Nucleus accumbens (tissue), 56 donors: ENCODE measurements at places on chromosomes 7 and 10.

DNA sequence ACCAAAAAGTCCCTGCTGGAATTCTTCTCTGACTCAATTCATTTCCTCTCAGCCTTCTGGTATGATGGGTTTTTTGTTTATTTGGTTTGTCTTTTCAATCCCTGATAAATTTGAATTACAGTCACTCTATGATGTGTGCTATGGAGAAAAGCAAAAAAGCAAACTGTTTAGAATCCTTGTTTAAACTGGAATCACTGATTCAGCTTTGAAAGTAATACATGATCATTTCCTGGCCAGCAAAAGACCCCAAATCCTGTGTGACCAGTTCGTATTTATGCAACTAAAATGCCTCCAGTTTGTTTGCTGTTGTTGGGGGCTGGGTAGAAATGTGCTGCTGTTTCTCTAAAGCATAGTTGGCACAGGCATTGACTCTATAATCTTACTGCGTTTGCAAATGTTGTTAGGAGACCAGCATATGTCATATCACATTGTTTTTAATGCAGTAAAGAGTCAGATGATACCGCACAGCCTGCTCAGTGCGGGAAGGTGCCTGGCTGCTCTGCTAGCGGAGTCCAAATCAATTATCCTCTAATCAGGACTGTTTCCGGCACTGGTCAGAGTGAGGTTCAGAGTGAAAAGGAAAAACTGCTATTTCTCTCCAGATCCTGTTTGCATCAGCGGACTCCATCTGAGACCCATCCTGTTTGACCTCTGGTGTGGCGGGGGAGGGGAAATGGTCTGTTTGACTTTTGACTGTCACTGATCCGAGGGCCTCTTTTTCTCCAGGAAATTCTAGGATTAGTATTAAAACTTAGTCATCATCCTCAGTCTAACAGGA is 40.6 kb upstream of the ADD3 start:
- DNase-seq, result no peak

- DNase-seq, result no peak
Measured at GRCh38 chr10:5293691-5294550, 70.8 kb upstream of the UCN3 start.

- no peak for DNase-seq
Measured at GRCh38 chr7:116963234-116963633, 9.9 kb downstream of the ST7 start.

- DNase-seq, result no peak
Measured at GRCh38 chr10:8034466-8035005, 20.0 kb upstream of the GATA3 start.

DNA sequence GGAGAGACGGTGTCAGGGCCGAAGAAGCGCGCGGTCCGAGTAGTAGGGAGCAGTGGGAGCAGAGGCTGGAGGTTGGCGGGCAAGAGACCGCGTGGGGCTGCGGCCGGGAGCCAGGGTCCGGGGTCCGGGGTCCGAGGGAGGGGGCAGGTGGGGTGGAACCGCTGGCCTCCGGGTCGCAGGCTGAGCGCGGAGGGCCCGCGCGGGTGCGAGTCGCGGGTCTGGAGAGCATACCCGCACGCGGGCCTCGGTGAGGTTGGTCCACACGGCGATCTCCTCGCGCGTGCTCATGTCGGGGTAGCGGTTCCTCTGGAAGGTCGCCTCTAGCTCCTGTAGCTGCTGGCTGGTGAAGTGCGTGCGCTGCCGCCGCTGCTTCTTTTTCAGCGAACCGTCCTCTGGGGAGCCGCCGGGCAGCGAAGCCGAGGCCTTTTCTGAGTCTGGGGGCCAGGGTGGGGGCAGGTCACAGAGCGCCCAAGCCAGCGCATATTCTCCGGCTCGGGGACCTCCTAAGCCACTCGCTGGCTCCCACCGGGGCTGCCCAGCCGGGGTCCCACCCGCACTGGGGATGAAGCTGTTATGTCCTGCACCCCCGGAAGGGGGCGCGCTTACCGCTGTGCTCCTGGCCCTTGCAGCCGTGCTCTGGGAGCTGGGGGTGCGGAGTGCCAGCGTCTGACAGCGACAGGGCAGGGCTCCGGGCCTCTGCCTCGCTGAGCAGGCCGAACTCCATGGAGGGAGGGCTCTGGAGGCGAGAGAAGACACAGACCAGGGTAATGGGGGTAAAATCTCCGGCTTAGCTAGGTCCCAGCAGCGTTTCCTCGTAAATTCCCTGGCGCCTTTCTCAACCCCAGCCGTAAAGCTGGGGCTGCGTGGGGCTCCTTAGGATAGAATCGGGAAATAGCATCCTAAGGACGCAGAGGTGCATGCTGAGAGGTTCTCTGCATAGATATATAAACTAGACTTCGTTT is 5.5 kb downstream of the ELOVL3 start:
- no peak for DNase-seq

GRCh38 chr7:13257661-13258060 is 570.2 kb downstream of the ARL4A start:
- no peak for DNase-seq

DNA sequence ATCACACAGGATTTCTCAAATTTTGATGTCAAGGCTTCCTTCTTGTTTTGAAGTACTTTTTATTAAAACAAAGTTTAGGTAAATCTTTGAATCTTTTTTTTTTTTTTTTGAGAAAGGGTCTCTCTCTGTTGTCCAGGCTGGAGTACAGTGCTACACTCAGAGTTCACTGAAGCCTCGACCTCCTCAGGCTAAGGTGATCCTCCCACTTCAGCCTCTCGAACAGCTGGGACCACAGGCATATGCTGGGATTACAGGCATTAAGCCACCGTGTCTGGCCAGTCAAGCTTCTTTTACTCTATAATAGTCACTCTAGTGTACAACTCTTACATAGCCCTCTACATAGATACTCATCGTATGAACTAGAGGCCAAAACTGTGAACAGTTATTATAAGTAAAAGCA is 3.4 kb downstream of the RUFY2 start:
- no peak for DNase-seq

GRCh38 chr10:117419921-117420320 is 44.7 kb upstream of the PDZD8 start:
- no peak for DNase-seq

DNA sequence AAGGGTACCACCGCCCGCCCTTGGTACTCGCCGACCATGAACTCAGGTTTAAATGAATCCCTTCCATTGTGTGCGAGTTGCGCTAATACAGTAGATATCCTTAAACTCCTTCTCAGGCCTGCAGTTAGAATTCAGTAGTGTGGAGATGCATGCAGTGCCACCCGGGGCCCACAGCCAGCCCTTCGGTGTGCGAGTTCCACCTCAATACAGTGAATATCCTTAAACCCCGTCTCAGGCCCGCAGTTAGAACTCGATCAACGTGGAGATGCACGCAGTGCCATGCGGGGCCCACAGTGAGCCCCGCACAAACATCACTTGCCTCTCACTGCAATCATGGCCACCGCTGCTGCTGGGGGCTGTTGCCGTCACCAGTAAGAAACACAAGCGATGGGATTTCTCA is 261.9 kb downstream of the MAD1L1 start:
- DNase-seq, result no peak

GRCh38 chr7:8724080-8724718 is 290.8 kb downstream of the NXPH1 start:
- no peak for DNase-seq

DNA sequence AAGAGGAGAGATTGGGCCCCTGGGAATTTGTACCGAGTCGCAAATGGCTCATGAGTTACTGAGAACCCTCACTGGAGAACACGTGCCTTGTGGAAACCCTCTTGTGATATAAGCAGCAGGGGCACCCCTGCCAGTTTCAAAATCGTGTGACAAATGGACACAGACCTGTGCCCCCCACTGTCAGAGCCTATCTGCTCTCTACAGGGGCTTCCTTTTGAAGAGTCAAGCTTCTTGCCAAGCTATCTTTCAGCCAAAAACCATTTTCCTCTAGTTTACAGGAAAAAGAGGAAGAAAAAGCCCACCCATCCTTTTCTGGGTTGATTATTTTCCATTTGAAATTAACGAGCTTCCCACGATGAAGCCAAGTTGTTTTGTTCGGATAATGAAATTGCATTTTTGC is 64.1 kb upstream of the MPP7 start:
- no peak for DNase-seq

DNA sequence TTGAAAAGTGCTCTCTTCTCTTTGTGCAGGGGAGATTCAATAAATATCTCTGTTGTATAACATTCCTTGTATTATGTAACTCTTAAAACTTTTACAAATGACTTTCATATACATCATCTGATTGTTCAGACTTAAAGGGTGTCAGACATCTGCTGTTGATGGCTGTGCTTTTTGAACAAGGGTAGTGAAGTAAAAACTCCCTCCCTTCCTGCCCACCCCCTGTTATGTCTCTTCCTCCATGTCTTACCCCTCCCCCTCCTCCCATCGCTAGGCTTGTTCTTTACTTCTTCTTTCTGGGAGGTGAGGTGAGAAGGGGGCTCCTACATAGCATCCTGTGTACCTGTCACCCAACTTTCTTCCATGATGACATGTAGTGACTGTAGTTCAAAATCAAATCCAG is 23.4 kb upstream of the ABCB4 start:
- DNase-seq, result no peak

DNA sequence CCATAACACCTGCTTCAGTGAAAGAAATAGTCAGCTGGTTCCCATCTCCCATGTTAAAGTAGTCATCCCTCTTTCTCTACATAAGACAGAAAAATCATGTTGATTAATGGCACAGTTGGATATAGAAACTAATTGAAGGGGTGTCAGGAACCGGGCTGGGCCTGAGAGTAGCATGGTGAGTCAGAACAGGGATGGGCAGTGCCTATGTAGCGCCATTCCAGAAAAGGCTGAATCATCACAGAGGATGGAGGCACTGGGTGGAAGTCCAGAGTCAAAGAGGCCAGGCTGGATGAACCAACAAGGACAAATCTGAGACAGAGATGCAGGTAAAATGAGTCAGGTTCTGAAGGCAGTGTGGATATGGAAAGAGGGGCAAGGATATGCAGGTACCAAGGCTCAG is 201.2 kb downstream of the LHFPL3 start:
- DNase-seq, result no peak

DNA sequence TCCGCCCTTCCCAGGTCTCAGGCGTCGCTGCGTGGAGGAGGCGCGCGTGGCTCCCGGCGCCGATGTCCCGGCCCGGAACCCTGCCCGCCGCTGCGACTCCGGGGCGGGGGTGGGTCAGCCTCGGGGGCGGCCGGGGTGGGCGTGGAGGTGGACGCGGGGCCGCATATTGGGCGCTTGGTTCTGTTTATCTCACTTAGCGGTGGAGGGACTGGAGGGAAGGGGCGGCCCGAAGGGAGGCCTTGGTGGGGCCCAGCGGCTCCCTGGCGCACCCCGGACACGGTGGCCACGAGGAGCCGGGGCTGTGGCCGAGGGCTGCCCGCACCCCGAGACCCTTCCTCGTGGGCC is 8.6 kb downstream of the UNCX start:
- DNase-seq, result no peak

DNA sequence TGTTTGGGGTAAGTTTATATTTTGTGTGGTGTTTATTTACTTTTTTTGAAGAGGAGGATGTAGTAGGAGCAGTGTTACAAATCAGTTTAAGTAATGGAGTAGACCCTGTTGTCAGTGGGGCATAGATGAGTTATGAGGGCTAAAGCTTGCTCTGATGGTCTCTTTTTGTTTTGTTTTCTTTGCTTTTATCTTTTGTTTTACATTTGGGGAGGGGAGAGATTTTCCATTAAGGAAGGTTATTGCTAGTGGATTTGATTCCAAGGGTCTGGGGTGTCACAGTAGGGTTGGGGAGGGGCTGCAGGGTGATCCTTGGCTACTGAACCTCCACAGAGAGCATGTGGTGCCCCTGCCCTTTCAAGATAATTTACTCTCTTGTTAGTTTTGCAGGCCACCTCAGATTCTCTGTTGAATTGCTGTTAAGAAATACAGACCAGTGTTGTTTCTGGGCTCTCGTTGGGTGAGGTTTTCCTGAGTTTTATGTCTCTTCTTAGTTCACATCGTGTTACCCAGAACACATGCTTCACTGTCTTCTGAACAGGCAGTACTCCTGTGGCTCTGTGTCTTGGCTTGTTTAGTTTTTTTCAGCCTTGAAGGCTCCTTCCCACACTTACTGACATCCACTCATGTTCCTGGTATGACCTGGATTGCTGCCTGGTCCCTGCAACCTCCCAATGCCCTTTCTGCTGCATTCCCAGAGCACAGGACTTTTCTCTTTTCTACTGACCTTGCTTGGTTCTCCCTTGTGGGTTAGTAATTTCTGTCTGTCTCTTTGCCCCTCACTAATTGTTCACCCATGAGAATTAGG is 4.2 kb downstream of the KIFBP start:
- DNase-seq, result no peak

GRCh38 chr7:155766966-155767916 is 45.0 kb downstream of the SHH start:
- no peak for DNase-seq

GRCh38 chr10:59561477-59562121 is 148.1 kb downstream of the SLC16A9 start:
- DNase-seq, result no peak

DNA sequence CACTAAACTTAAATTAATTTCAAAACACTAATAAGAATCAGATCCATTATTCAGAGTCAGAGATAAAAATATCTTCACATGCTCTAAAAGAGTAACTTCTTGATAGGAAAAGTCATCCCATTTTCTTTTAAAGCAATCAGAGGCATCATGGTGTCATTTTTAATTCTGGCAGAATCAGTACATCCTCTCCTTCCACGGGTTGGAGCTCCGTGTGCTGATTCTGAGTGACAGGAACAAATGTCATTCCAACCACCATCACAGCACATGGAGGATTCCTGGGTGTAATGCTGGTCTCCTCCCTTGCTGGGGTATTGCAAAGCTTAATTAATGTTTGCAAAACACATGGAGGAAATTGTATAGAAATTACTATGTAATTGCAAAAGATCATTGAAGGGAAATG is 114.5 kb upstream of the IMMP2L start:
- DNase-seq, result no peak

- no peak for DNase-seq
Measured at GRCh38 chr10:77905086-77905748, 21.3 kb downstream of the DLG5 start.

DNA sequence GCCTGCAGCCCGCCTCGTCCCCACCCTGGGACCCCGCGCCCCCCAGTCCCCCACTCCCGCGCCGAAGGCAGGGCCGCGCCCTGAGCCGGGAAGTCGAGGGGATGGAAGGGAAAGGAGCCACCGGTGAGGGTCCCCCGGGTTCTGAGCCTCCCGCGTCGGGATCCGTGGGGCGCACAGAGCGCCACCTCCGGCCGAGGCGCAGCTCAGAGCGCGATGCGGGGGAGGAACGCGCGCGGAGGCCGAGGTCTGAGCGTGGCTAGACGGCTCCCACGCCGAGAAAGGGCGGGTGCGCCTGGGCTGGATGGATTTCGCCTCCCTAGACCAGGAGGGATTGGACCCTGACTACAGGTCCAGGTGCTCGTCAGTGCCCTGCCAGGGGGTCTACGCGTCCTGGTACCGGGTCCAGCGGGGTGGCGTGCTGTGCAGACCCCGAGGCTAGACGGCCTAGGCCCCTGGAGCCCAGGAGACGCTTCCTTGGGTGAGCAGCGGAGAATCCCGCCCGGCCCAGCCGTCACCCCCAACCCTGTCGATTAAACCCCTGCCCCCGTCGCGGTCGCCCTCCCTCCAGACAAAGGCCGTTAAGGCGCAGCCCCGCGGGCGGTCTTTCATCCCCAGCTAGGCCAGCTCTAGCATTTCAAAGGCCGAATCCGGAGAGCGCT is 986 bp upstream of the PDGFA start:
- DNase-seq, result no peak

GRCh38 chr7:72017756-72018155 is 394.4 kb downstream of the CALN1 start:
- DNase-seq, result no peak
